Urinary bladder (tissue), 4 donors: ENCODE measurements at places on chromosomes 16 and 17. TPM values are rescaled to one million over a fixed set of nuclear protein-coding genes. Genes with fewer than 3 reads are reported as not detected.

DNA sequence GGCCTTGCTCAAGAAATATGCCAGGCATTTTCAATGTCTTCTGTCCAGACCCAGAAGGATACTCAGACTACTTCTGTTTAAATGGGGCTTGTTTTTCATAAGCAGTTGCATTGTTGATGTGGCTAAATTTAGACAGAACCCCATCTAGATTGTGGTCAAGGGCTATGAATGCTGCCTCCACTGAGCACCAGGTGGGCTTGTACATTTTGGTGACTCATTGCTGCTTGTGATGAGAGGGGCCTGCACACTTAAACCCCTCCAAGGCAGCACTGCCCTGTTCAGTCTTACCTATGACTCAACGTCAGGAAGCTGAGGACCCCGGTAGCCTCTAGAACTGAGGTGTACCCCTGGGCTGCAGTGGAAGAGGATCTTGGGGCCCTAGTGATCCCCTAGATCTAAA is 144.0 kb downstream of the PRKCA start:
- no peak for DNase-seq

DNA sequence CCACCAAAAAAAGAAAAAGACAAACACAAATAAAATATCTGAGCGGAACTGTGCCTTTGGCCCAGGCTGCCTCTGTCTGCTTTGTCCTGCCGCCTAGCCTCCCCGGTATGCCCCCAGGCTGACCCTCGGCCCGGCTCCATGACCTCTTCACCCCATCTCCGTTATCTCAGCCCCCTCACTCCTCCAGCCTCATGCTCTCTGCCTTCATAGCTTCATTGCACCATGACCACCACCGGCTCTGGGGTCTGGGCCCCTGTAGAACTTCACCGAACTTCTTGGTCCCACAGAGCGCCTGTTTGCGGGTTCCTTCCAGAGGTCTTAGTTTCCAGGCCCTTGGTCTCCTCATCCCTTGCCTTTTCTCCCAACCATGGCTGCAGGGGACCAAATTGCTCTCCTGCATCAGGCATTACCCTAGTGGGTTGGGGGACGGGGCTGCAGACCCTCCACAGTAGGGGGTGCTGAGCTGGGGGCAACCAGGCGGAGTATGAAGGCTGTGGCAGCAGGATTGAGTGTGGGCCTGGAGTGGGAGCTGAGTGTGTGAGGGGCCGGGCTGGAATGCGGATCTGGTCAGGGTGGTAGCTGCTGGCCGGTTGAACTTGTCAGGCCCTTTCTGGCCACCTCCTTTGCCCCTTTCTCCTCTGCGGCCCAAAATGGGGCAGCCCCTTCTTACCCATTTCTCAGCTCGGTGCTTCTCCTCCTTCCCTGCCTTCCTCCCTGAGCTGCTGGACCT is 6.9 kb downstream of the HIRIP3 start:
- DNase-seq: no peak

DNA sequence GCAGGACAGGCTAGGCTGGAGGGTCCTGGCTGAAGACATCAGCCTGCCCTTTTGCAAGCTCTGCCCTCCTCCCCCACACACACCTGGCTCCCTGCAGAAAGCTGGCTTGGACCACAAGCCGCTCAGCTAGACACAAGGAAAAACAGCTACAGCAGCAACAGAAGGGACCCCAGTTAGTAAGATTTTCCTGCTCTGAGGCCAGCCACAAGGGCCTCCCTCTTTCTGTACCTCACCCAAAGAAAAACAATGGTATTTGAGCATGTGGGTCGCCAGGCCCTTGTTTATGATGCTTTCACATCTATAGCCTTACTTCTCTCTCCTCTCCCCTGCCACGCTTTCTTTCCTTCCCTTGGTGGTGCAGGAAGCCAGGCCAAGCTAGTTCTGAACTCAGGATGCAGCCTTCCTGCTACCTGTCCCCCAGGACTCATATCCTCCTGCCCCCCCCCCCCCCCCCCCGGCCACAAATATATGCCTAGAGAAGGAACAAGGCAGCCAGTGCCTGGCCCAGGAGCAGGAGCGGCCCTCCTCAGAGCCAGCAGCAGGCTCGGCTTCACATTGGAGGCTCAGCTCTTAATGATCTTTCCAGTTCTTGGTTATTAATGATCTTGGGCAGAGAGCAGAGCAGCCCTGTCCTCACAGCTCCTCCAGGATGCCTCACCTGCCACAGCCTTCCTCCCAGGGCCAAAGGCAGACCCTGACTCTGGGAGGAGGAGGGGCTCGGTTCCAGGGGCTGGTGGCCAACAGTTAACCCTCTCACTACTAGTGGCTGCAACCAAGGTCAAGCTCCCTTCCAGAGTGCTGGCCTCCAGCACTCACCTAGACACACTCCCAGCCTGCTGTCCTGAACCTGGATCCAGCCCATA is 19.5 kb downstream of the GRIN2C start:
- DNase-seq: no peak

The MYH13 gene
- 0.01 TPM for polyA plus RNA-seq

The MYH1 gene
- not detected for polyA plus RNA-seq

The SPATA32 gene
- not detected for polyA plus RNA-seq
